Stimulated activated CD8-positive, alpha-beta memory T cell treated with anti-CD3 and anti-CD28 coated beads, Interleukin-4, amount 100 ng/mL, for 1 hour (primary cell): ENCODE measurements at places on chromosomes 11 and 22.

GRCh38 chr11:45543808-45544422 is 121.5 kb downstream of the CHST1 start:
- no peak for DNase-seq

DNA sequence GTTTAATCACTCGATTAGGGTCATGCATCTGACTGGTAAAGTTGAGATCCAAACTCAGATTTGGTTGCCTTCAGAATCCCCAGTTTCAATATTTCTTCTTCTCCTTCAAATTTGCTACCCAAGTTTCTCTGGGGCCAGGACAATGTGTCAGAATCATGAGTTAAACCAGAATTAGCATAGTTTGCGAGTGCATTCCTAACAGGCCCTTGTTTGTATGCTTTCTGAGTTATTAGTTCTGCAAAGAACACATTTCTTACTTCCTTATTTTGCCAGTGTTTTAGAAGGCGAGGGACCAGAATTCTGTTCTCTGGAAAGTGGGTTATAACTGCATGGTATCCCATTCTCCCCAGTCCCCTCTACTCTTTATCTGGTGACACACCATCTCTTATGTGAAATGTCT is 112.0 kb downstream of the ARL14EP start:
- DNase-seq, result no peak

GRCh38 chr11:47928426-47928825 is 51.9 kb upstream of the PTPRJ start:
- DNase-seq, result no peak

GRCh38 chr11:104763930-104764709 is 134.1 kb downstream of the CASP12 start:
- no peak for DNase-seq

DNA sequence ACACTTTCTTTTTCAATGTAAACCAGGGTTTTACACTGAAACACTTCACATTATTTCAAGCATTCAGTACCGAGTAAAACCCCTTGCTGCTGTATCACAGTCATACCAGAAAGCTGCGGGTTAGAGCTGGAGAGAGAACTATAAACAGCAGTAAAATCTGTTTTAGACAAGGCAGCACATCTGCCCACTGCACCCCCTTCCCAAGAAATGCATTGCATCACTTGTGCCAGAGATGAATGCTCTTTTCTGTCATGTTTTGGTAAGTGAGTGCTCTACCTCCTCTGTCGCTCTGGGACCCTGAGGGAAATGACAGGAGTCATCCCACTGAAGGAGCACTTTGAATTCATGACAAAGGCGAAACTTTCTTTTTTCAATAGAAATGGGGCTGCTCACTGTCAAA is 107.2 kb downstream of the MAML2 start:
- no peak for DNase-seq

- no peak for DNase-seq
These were observed 23.1 kb downstream of the MRGPRG start for GRCh38 chr11:3195251-3196160.

- DNase-seq, result no peak
These were observed 95.0 kb downstream of the SWAP70 start for GRCh38 chr11:9758637-9759518.

- DNase-seq, result no peak
These were observed 74.2 kb upstream of the PITPNB start for GRCh38 chr22:27993201-27993635.

DNA sequence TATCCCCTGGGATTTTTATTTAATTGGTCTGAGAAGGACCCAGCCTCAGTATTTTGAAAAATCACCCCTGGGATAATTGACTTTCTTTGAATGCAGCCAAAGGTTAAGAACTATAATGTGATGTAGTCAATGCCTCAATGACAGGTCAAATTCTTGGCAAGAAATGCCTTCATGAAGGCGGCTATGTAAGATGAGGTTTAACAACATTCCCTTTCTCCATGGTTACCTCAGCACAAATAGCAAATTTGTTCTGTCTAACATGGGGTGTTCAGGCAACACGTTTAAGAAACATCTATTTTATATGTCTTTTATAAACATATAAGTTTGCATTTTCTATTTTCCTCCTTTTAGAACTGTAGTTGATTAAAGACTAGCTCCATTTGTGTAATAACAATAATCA is 5.3 kb downstream of the SLN start:
- DNase-seq, result no peak

GRCh38 chr22:50323900-50324299 is 2.9 kb downstream of the DENND6B start:
- DNase-seq, result no peak

- DNase-seq, result no peak
These were observed 84.5 kb upstream of the SUSD2 start for GRCh38 chr22:24096758-24097115.

DNA sequence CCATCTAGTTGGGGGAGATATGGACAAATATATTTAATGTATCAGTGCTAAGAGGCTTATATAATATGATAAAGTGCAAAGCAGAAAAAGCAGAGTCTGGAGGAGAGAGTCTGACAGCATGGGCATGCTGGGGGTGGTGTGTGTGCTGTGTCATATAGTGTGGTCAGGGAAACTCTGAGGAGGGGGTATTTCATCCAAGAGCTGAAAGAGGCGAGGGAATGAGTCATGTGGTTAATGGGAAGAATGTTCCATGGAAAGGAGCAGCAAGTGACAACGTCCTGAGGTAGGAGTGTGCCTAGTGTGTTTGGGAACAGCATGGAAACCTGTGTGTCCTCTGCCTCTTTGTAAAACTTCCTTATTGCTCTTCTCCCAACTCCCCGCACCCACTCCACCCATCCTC is 38.0 kb downstream of the EIF3F start:
- no peak for DNase-seq

- no peak for DNase-seq
These were observed 5.5 kb upstream of the NNMT start for GRCh38 chr11:114290503-114291235.

DNA sequence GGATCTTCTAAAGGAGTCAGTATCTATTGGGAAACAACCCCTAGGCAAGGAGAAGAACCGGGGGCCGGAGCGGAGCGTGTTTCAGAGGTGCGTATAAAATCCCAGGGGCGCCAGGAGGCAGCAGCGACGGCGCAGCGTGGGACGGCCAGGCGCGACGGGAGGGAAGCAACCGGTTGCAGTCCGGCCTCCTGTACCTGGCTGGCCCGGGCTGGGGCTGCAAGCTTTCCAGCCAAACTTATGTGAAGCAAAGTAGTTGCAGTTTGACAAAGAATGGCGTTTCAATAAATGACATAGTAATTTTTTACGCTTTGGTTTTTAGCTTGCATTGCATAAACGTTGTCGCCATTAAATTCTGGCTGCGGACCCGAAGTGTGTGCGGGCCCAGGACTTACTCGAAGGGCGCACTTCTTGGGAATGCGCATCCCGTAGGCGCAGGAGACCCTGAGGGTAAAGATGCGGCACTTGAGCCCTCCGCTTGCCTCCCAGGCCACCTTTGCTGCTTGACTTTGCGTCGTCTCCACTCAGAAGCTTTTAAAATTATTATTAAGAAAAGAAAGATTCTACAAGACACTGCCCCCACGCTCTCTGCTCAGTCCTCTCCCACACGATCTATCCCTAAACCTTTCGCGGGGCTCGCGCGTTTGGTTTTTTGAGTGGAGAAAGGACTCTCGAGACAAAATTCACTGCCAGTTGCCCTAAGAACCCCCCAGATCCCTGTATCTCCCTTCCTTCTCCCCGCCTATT is 1.6 kb upstream of the WT1 start:
- DNase-seq, result no peak

- peak; percentile 52 for DNase-seq
These were observed at the start of gene MIAT for GRCh38 chr22:26656891-26657851. TSS of gene MIAT (plus strand) at chr22:26657588.
